ENCODE measurements at places on chromosomes 6 and 20.
A peak's percentile ranks its signal among the peaks of the same experiment; 100 is the strongest.

GRCh38 chr6:8829296-8829695, 394.0 kb upstream of the SLC35B3 start:
- no peak for DNase-seq

- no peak for DNase-seq
These were observed 74.7 kb downstream of the ZHX3 start for GRCh38 chr20:41242807-41243206.

- DNase-seq, result peak; percentile 30
These were observed 30.4 kb downstream of the KCNQ2 start for GRCh38 chr20:63442100-63442493.

DNA sequence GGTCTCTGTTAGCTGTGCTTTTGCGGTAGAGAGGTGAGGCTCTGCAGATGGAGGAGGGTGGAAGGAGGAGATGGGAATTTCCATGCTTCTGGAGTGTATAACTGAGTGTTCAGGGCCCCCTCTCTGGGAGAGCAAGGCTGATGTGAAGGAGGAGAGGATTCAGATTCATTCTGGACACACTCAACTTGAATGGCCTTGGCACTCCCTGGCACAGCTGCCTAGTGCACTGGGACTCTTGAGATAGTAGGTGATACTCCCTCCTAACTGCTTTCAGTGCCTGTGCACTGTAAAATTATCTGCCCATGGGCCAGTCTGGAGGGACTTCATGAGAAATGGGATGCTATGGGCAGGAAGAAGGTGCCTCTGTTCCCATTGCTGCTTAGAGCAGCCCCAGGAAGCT, 54.2 kb upstream of the MYL9 start:
- no peak for DNase-seq

- DNase-seq, result no peak
These were observed 121.1 kb upstream of the HDGFL1 start for GRCh38 chr6:22448291-22448711.

DNA sequence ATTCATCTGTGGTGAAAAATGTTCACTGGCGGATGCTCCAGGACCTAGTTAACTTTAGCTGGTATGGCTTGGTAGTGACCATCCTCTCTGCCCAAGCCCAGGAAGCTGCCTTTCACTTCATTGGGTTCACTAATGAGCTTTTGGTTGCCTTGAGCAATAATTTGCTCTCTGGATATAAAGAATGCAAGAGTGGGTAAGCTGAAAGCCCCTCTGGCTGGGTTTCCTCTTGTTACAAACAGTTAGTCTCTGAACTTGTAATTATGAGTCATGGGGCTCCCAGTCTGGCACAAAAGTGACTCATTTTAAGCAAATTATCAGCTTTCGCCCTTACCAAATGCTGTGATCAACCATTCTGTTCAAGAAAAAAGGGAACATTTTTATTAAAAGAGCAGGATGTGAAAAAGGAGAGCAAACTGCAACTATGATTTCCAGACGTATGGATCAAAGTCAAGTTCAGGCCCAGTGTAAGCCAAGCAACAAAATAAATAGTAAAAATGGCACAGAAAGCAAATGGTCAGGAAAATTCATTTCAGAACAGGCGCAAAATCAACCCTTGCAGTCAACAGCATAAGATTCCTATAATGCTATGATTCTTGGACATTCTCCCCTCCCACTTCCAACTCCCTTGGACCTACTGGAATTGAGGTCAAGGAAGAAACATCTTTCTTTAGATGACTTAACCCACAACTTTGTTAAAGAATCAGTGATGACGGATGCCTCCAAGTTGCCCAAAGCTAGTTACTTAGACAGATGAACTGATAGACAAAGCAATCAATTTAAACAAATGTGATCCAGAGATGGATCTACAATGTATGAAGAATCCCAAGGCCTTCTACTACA, 130.0 kb upstream of the KCNK16 start:
- no peak for DNase-seq

DNA sequence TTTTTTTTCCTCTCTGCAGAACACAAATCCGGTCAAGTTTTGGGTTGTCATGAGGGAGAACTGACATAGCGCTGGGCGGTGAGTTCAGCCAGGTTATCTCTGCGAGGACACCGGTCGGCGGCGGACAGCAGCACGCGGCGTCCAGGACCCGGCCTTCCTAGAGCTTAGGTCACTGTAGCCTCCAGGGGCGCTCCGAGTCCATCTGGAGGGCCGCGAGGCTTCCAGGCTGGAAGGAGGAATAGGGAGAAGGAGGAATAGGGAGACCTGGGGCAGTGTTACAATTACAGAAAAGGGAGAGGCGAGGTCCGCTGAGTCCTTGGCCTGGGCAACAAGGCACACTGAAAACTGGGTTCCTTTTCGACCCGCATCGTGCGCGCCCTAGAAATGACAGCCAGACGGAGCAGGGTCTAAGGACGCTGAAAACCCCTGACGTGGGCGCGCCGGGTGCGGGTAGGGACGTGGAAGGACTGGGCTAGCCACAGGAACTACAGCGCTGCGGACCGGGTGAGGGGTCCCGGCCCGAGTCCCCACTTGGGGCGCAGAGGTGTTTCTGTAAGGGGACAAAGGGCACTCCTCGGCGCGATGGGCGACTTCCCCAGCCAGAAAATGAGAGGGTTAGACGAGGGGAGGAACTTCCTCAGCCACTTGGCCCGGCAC, 536 bp upstream of the FNDC1 start:
- DNase-seq, result no peak

- DNase-seq, result no peak
These were observed 175.9 kb upstream of the GJE1 start for GRCh38 chr6:141956868-141957267.

GRCh38 chr6:150761771-150762170, 103.7 kb upstream of the MTHFD1L start:
- DNase-seq, result no peak

- DNase-seq, result no peak
These were observed 11.4 kb upstream of the DUSP22 start for GRCh38 chr6:280775-281468.

DNA sequence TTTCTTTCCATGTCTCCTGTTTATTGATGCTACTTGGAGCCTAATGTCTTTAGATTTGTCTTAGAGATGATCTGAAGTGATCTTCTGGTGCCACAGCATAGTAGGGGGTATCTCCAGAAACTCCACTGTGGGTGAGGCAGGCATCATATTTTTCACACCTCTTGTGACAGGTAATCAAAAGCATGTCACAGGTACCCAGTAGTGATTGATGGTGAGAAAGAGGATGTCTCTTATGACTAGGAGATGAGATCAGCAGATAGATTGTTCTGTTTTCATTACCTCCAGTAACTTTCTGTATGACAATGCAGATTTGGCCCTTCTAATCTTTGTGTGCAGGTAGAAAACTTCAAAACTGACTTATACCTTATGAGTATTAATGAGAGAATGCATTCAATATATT, 13.5 kb downstream of the NCOA7 start:
- no peak for DNase-seq

DNA sequence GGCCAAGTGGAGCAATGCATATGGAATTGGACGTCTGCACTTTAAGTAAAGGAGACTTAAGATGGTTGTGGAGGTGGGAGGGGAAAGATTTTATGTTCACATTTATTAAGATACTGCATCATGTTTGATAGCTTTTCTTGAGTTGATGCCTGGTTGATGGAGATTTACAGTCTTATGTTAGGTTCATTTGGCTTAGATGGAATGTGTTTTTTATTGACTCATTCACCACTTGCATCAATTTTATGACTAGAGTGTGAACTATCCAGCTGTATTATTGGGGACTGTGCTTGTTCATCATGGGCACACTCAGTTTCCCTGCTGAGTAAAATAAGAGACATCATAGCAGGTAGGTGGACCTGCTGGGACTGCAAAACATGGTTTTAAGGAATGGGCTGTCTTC, 91.2 kb upstream of the SCP2D1 start:
- DNase-seq, result no peak

- DNase-seq, result no peak
These were observed 16.7 kb downstream of the RAET1E start for GRCh38 chr6:149881066-149881766.

DNA sequence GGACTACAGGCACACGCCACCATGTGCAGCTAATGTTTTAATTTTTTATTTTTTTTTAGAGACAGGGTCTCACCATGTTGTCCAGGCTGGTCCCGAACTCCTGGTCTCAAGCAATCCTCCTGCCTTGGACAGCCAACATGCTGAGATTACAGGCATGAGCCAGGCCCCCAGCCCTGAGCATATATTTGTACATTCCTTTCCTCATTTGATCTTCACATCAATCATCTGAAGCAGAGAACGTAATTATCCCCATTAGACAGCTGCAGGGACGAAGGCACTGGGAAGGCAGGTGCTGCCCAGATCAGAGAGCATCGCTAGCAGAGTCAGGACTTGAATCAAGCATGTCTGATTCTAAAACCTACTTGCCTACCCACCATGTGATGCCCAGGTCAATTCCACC, 41.0 kb upstream of the SIRPA start:
- no peak for DNase-seq

- no peak for DNase-seq
These were observed 62.3 kb upstream of the NKX2-2 start for GRCh38 chr20:21575981-21576740.

- DNase-seq, result no peak
These were observed 379.3 kb downstream of the MAFB start for GRCh38 chr20:40309731-40310130.

- no peak for DNase-seq
These were observed 5.4 kb downstream of the SMAP1 start for GRCh38 chr6:70673054-70673453.

- no peak for DNase-seq
These were observed 1.4 kb downstream of the NFS1 start for GRCh38 chr20:35697696-35698297.

DNA sequence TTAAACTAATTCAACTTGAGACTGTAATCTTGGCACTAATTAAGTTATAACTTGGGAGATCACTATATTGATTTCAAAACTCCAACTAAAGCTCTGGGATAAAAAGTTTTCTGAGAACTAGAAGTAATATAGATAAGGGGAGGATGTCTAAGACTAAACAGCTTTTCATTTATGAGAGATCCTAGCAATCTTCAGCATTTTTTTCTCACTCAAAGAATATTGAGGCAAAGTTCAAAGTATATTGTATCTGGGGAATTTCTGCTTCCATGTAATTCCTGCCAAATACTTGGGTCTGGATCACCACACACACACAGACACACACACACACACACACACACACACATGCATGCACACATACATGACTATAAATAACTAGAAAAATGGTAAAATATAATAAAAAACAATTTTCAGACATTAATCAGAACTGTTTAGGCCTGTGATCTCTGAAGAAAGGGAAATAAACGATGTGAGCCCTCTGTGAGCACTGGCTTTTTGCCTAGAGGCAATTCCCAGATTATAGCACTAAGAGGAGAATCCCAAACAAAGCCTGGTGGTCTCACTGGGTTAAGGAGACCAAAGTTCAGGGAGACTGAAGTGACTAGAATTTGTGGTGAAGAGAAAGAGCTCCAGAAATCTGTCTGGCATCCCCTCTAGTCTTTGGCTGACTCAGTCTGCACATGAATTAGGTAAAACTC, 92.8 kb downstream of the ADAT2 start:
- DNase-seq, result no peak

DNA sequence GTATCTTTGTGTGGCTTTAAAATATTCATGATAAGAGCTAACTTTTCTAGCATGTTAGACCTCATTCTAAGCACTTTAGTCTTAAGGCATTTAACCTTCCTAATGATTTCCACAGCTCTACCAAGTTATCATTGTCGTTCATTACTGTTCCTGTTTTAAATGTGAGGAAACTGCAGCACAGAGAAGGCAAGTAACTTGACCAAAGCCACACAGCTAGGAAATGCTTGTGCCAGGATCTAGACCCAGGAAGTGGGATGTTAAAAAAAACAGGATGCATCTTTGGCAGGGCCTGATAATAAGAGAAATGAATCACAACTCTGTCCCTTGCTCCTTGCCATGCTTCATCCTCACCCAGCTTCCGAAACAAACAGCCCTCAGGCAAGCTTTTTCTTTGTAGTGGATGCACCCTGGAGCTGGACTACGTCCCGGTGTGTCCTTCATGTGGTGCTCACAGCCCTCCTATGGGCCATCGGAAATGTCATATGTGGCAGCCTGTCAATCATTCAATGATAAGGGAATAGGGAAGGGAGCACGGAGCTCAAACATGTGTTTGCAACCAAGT, 196.9 kb upstream of the RREB1 start:
- DNase-seq, result no peak

GRCh38 chr20:20237093-20237959, 130.6 kb upstream of the INSM1 start:
- no peak for DNase-seq

All from activated CD4-positive, alpha-beta T cell treated with anti-CD3 and anti-CD28 coated beads, Interleukin-2, amount 50 U/mL, for 24 hours (primary cell).